Ureter (tissue), 1 donor: ENCODE measurements at places on chromosomes 12 and 14. TPM values are rescaled to one million over a fixed set of nuclear protein-coding genes. Genes with fewer than 3 reads are reported as not detected.
A peak's percentile ranks its signal among the peaks of the same experiment; 100 is the strongest.

TWF1 gene
- total RNA-seq: 144 TPM

PRPH gene
- 1.7 TPM for total RNA-seq

SYNDIG1L gene
- total RNA-seq: 0.18 TPM

AQP2 gene
- total RNA-seq: 0.70 TPM

KRT83 gene
- total RNA-seq: not detected

FGF6 gene
- not detected for total RNA-seq

DYNC1H1 gene
- 467 TPM for total RNA-seq

LHX5 gene
- total RNA-seq: not detected

FIGNL2 gene
- total RNA-seq: 0.91 TPM

B4GALNT1 gene
- 3.3 TPM for total RNA-seq

SSPN gene
- 38.5 TPM for total RNA-seq

KRT77 gene
- total RNA-seq: not detected

M6PR gene
- total RNA-seq: 181 TPM

CSRP2 gene
- 41.7 TPM for total RNA-seq

CEP170B gene
- total RNA-seq: 42.2 TPM

DNA sequence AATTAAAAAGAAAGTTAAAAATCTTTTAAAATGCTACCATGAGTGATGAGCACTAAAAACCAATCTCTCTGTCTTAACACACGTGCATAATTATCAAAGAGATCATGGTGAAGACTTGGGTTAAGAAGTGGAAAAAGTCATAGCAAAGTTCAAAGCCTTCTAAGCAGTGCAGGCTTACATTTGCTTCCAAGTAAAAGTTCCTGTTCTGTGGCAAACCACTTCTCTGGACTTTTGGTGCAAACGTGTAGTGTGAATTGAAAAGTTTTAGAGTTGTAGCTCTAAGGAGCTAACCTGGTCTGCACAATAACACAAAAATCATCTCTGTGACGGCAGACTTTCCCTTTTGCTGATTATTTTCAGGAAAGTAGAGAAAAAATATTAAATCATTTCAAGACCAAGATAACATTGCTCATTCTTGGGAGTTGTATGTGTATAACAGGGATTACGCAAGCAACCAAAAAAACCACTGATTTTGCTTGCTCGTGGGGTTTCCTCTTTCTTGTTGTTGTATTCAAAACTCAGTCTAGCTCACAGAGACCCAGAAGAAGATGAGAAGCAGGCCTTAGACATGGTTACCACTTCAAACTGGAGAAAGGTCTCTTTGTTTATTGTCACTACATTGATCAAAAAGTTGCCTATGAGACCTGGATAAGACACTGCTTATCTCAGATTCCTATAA is 2.3 kb upstream of the GLIPR1 start:
- no peak for DNase-seq

DNA sequence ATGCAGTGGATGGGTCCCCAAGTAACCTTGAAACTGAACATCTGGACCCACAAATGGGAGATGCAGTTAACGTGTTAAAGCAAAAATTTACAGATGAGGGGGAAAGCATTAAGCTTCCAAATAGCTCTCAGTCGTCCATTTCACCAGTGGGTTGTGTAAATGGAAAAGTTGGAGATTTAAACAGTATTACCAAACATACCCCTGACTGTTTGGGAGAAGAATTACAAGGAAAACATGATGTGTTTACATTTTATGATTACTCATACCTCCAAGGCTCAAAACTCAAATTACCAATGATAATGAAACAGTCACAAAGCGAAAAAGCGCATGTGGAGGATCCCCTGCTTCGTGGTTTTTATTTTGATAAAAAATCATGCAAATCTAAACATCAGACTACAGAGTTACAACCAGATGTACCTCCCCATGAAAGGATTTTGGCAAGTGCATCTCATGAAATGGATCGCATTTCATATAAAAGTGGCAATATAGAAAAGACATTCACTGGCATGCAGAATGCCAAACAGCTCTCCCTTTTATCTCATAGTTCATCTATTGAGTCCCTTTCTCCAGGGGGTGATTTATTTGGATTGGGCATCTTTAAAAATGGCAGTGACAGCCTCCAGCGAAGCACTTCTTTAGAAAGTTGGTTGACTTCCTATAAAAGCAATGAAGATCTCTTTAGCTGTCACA is 116.6 kb upstream of the NPAS3 start:
- DNase-seq: no peak

GRCh38 chr12:9319842-9320173 is 111.6 kb upstream of the PZP start:
- no peak for DNase-seq

DNA sequence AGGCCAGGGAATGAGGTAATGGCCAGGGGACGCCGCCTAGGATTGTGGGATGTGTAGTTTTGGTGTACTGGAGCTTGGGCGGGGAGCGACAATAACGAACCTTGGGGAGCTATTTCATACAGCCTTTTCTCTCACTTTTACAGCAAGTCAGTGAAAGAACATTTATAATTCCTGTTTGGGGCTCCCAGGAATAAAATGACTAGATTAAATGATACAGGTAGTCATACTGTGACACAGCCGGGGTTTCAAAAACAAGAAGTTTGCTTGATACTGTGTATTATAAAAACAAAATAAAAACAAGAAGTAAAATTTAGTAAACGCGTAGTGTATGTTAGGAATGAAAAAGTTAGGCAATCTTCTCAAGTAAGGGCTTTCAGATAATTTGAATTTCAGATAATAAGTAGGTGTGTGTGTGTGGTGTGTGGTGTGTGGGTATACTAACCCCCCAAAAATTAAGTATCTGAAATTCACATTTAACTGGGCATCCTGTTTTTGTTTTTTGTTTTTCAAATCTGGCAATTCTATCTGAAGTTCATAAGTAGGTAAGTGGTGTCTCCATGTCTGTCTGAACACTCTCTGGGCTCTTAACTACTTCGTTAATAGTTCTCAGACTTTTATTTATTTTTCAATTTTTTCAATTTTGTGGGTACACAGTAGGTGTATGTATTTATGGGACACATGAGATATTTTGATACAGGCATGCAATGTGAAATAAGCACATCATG is 458 bp upstream of the DCTN2 start:
- no peak for DNase-seq

- DNase-seq: no peak
Measured at GRCh38 chr12:87427770-87428169, 601.4 kb downstream of the C12orf50 start.

DNA sequence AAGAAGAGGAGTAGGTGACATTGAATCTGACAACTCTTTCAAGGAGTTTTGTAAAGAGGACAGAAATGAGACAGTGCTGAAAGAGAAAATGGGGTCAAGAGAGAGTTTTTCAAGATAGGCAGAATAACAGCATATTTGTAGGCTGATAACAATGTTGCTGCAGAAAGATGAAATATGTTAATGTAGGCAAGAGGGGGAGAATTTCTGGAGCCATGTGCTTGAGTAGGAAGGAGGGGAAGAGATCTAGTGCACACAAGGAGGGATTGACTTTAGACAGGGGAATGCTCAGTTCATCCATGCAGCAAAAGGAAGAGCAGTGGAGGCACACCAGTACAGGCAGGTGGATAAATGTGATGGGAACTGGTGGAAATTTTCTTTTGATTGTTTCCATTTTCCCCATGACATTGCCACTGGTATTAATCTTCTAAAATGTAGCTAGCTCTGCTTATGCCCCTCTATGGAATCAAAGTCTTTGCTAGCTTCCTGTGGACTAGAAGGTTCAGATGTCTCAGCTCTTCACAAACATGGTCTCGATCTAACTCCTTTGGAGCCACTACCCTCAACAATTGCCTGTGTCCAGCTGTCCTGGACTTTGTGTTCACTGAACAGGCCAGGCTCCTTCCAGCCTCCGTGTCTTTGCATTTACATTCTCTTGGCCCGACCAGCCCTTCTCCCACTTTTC is 9.1 kb downstream of the PROX2 start:
- DNase-seq: no peak

GRCh38 chr12:58356794-58357193 is 415.4 kb downstream of the ATP23 start:
- no peak for DNase-seq

DNA sequence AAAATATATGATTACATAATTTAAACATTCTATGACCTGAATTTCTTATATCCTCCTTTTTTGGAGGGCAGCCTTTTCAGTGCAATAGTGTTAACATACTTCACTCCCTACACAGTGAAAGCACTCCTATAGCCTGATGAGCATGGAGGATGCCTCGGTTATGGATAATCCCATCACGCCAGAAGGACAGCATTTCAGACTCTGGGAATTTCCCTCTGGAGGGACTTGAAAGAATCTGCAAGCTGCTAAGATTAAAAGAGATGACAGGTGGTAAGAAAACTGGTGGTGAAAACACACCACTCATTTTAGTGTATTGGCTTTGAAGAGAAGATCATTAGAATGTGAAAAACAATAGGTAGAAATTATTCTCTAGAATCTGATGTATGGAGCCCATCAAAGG is 99.3 kb upstream of the LMNTD1 start:
- DNase-seq: no peak

DNA sequence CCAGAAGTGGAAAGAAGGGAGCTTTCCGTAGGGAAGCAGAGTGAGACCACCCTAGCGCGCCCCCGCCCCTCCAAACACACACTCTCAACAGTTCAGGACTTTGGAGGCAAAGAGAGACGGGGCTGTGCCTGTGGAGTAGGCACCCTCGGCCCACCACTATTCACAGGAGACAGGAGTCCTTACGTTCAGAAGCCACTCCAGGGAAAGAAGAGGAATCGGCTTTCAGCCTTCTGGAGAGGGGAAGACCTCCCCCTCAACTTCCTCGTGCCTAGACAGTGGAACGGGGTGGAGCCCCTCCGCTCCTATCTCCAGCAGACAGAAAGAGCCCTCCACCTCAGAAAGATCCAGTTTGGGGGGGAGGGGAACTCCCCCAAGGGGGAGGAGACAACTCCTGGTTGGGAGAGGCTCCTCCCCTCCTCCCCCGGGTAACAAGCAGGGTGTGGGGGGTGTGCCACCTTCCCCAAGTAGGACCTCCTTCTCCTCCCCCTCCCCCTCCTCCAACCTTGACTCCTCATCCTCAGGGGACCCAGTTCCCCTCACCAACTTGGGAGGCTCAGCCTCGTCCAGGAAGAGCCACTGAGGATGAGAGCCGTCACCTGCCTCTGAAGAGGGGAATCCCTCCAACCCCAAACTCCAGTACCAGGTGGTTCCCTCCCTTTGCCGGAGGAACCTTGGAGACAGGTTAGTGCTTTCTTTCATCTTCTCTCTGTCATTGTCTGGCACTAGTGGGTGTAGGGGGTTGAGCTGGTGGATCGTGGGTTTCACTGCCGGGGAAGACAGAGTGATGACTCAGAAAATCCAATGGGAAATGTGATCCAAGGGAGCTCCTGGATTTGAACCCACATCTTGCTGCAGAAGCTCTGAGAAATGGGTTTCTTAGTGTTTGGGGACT is 883 bp downstream of the FOXJ2 start:
- peak; percentile 66 for DNase-seq

GRCh38 chr14:64464651-64465050 is 648 bp upstream of the AKAP5 start:
- no peak for DNase-seq

- no peak for DNase-seq
Measured at GRCh38 chr12:100026241-100026640, 41.5 kb upstream of the ANKS1B start.

GRCh38 chr12:7788294-7788660 is 925 bp upstream of the NANOG start:
- DNase-seq: no peak

DNA sequence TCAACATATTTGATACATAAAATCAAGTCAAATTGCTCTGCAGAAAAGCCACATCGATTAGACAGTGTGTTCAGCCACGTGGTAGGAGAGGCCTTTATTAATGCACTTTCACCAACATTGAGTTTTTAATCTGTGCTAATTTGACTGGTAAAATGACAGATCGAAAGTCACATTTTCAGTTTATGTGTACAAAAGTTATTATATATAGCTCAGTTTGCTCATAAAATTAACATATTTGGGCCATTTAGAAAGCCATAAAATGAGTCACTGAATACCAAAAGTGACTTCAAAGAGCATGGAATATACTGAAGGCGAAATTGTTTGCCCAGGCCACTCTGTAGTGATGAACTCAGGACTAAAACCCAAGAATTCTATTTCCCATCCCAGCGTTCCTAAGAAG is 26.0 kb downstream of the C12orf42 start:
- DNase-seq: no peak

- no peak for DNase-seq
Measured at GRCh38 chr14:45811155-45811554, 558.2 kb upstream of the MIS18BP1 start.

DNA sequence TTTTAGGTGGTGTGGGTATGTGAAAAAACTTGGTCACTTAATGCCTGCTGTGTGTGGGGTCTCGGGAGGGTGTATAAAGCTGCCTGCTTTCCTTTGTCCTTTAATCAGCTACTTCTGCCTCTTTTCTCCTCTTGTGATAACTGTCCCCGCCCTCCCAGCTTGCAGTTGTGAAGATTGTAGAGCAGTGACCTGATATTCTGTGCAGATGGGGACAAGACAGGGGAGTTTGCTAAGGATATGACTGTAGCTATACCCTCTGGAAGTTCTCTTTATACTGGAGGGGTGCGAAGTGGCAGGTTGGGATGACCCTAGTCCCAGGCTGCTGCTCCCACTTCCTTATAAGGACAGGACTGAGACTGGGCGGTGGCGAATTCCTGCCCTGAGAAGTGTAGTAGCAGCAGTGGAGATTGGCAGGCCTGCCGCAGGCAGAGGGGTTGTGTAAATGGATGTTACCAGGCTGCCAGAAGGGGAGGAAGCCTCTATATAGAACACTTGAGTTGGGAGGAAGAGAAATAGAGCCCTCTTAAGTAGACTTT is 835 bp downstream of the MYL6 start:
- DNase-seq: peak; percentile 89
